Fibroblast of skin of right biceps (primary cell): ENCODE measurements at places on chromosomes 13 and 19.

- DNase-seq: peak; percentile 40
Observed at GRCh38 chr19:32976223-32976805, 4.3 kb downstream of the FAAP24 start.

DNA sequence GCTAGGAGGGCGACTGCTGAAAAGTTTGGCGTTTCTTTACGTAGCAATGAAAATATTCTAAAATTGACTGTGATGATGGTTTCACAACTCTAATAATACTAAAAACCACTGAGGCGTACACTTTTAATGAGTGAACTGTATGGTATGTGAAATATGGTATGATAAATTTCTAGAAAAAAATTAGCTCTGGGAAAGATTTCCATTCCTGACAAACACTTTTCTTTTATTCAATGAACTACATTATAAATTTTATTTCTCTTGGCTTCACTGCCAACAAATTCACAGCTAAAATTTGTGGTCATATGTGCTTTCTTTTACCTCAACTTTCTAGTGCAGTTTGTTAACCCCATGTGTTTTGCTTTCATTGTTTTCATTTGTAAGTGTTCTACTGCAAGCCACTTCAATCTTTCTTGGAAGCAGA is 11.1 kb downstream of the ZC3H13 start:
- DNase-seq: peak; percentile 85

- DNase-seq: no peak
Observed at GRCh38 chr13:75906315-75906714, 270.2 kb downstream of the LMO7 start.

DNA sequence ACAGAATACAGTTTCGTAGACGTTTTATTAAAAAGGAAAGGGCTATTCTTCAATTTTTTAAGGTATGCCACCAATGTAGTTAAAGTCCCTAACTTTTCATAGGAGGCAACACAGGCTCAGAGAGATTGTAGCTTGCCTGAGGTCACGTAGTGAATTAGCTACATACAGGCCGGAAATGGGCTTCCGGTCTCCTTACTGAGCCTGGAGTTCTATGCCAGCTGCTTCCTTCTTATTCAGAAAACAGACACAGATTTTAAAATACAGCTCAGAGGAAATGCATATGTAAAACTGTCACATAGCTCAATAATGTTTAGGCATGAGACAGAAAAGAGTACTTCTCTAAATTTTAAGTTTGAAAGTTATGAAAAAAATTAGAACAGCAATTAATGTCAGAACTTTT is 85.4 kb upstream of the TUBA3C start:
- no peak for DNase-seq

GRCh38 chr19:42421101-42421500 is 6.1 kb downstream of the LIPE start:
- DNase-seq: no peak

DNA sequence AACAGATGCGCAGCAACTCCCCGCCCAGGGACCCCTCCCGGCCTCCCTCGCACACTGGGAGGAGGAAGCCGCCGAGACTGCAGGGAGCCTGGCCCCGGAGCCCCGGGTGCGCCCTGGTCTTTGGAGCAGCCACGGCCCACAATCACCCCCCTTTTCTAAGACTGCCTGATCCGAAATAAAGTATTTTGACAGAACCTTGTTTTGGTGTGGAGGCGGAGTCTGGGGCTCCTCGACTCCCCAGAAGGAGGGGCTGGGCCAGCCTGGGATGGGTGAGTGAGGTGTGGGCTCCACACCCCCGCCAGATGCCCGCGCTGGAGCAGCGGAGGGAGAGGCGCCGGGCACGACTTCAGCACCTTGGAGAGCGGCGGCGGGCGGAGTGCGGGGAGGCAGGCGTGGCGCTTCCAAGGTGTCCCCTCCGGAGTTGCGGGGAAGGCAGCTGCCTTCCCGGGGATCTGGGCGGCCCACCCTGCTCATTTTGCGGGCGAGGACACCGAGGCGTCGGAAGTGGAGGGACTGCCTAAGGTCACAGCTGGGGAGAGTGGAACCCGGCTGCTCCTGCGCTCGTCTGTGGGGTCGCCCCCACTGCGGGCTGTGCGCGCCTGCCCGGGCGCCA is 9.4 kb downstream of the SIRT6 start:
- DNase-seq: peak; percentile 40

- no peak for DNase-seq
Observed at GRCh38 chr19:1066748-1067340, at the start of gene ARHGAP45. Gene ARHGAP45 (plus strand): TSS chr19:1067167. CDS start chr19:1067406, 239 bp downstream.

GRCh38 chr19:35353635-35354034 is 4.6 kb upstream of the FFAR3 start:
- DNase-seq: no peak

- no peak for DNase-seq
Observed at GRCh38 chr19:46000491-46001246, 5.4 kb downstream of the CCDC61 start.

- DNase-seq: no peak
Observed at GRCh38 chr13:110114316-110114715, 192.6 kb downstream of the COL4A1 start.

GRCh38 chr13:98939660-98940191 is 38.1 kb downstream of the DOCK9 start:
- peak; percentile 9 for DNase-seq
